ENCODE measurements at places on chromosomes 5 and 9.

- DNase-seq, result no peak
Measured at GRCh38 chr5:140220032-140220697, 45.2 kb downstream of the CYSTM1 start.

DNA sequence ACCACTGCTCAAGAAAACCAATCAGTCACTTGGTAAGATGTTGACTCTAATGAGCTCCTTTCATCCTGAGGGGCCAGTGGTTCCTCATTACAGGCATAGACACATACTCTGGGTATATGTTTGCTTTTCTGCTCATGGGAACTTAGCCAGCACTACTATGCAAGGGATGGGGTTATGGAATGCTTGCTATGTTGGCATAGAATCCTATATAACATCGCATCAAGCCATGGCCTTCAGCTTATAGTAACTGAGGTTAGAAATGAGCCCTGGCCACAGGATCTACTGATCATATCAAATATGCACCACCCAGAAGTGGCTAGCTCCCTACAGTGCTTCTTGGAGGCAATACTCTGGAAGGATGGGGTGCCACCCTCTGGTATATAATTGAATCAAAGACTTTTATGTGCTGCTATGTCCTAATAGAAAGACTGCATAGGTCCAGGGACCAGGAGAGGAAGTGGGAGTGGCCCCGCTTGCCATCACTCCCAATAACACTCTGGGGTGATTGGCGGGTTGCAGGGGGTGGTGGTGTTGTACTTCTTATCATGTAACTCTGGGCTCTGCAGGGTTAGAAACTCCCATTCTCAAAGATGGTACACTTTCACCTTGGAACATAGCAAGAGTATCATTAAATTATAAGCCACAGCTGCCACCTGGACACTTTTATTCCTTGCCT, 70.3 kb downstream of the ZNF366 start:
- DNase-seq, result no peak

GRCh38 chr9:130138791-130139190, 33.4 kb upstream of the NCS1 start:
- DNase-seq, result no peak

- DNase-seq, result no peak
Measured at GRCh38 chr9:134196911-134197310, 32.5 kb upstream of the RNU6ATAC start.

- DNase-seq, result no peak
Measured at GRCh38 chr9:114480746-114481435, 24.4 kb downstream of the WHRN start.

GRCh38 chr5:131541071-131541470, 94.0 kb downstream of the RAPGEF6 start:
- no peak for DNase-seq
